Activated T-helper 1 cell treated with anti-CD3 and anti-CD28 coated beads, Interleukin-2, amount 50 U/mL, for 16 hours (primary cell): ENCODE measurements at places on chromosomes 7 and 10.

GRCh38 chr7:144527051-144527471, 123.6 kb upstream of the NOBOX start:
- DNase-seq = no peak

GRCh38 chr7:133139801-133140200, 57.9 kb upstream of the CHCHD3 start:
- DNase-seq = no peak

GRCh38 chr7:154871507-154871906, 131.4 kb downstream of the PAXIP1 start:
- DNase-seq = no peak

DNA sequence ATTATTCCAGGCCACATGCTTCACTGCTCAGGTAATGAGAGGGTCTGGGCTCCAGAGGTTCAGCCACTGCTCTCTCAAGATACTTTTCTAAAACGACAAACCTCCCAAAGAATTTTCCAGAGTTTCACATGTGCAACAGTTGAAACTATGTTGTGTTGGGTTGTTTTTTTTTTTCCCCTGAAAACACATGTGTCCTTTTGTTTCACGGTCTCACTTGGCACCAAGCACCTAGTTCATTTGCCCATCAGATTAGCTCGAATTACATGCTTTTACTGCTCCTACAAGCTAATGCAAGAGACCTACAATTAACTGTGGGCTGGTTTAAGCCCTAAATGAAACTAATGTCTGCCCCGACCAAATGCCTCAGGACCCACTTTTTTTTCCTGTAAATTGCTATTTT, 313.3 kb downstream of the FGFR2 start:
- DNase-seq = no peak

GRCh38 chr10:71285180-71285545, 33.9 kb upstream of the SLC29A3 start:
- DNase-seq = no peak

- no peak for DNase-seq
Observed at GRCh38 chr7:36034020-36034419, 119.0 kb upstream of the EEPD1 start.

GRCh38 chr10:49058463-49059255, 56.7 kb downstream of the VSTM4 start:
- no peak for DNase-seq

GRCh38 chr10:16586358-16587138, 64.9 kb upstream of the C1QL3 start:
- DNase-seq = no peak

DNA sequence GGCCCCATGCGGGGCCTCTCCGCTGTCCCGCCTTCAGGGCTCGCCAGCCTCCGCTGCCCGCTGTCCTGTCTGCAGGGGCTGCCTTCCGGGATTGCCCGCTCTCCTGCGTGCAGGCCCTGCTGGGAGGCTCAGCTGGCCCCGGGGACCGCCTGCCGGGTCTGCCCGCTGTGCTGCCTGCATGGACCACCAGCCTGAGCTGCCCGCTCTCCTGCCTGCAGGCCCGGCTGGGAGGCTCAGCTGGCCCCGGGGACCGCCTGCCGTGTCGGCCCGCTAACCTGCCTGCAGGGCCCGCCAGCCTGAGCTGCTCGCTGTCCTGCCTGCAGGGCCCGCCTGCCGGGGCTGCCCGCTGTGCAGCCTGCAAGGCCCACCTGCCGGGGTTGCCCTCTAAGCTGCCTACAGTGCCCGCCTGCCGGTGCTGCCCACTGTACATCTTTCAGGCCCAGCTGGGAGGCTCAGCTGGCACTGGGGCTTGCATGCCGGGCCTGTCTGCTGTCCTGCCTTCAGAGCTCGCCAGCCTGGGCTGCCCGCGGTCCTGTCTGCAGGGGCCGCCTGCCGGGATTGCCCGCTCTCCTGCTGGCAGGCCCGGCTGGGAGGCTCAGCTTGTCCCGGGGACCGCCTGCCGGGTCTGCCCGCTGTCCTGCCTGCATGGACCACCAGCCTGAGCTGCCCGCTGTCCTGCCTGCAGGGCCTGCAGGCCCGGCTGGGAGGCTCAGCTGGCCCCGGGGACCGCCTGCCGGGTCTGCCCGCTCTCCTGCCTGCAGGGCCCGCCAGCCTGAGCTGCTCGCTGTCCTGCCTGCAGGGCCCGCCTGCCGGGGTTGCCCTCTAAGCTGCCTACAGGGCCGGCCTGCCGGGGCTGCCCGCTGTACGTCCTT, 165.1 kb downstream of the GLRX3 start:
- DNase-seq = peak; percentile 19

DNA sequence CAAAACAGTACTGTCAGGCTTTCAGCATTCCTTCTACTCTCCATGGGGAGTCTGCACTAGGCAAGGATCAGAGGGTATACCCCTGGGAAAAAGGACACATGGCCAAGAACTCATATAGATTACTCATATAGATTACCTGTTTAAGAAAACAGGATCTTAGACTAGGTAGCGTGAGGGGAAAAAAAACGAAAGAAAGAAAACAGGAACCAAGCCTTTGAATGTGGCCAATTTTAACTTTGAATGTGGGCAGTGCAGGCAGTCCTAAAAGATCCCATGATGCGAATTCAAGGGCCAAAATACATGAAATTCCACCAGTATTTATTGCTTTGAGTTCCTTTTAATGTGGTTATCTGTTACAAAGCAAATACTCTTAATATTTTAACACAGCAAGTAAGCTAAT, 108.6 kb upstream of the TAC1 start:
- DNase-seq = no peak

DNA sequence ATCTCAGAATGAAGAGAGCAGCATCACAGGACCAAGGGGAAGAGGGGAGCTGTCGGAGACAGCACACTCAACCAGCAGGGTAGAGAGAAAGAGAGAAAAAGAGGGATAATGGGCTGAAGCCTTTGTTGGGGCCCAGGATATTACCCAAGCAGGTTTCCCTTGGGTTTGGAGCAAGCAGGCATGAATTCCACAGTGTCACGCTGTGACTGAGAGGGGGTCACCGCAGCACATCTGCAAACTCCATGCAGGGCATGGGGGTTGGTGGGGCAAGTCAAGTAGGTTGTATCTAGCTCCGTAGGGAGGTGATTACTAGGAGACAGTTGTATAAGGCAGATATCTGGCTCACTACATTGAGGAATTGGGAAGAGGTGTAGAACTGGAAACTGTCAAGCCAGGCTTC, 42.2 kb upstream of the SEMA3E start:
- no peak for DNase-seq

DNA sequence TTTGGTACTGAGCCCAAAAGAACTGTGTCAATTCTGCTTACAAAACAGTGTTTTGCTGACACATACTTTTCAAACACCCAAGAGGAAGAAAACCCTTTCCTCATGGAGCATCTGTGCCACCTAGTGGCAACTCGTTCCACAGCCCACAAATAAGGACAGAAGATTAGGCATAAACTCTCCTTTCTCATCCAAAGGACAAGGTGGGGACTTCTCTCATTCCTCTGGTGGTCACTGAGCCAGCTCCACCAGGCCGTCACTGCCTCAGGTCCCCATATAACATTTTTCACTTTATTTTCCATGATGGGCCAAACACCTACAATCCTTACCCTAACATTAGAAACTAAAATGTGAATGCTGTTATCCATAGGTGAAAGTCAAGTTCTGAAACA, 76.9 kb downstream of the RNF216 start:
- DNase-seq = peak; percentile 50

DNA sequence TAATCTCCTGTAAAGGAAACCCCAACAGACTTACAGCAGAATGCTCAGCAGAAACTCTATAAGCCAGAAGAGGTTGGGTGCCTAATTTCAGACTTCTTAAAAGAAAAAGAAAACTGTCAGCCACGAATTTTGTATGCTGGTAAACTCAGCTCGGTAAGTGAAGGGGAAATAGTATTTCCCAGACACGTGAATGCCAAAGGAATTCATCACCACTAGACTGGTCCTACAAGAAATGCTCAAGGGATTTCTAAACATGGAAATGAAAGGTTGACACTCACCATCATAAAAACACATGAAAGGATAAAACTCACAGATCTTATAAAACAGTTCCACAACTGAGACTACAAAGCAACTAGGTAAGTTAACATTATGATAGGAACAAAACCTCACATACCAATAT, 68.6 kb downstream of the GLCCI1 start:
- DNase-seq = no peak

- no peak for DNase-seq
Observed at GRCh38 chr10:4029866-4030265, 244.9 kb upstream of the KLF6 start.

DNA sequence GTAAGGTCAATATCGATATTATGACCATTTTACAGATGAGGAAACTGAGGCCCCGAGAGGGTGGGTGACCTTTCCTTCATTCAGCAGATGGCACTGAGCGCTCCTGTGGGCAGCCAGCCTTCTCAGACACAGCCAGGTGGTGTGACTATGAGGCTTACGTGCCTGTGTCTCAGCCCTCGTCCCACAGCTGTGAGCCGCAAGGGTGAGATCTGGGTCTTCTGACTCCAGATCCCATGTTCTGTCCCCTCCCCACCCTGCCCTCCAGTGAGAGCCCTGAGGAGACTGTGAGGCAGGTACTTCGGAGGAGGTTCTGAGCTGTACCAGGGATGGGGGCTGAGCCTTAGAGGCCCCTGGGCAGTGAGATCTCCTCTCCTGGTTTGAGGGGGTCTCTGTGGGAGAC, 613.8 kb upstream of the FOXK1 start:
- no peak for DNase-seq
